Stimulated activated CD8-positive, alpha-beta memory T cell treated with anti-CD3 and anti-CD28 coated beads, Interleukin-12 subunit alpha, Interleukin-12 subunit beta, amount 100 ng/mL, for 1 hour (primary cell): ENCODE measurements at places on chromosomes 3 and 15.

DNA sequence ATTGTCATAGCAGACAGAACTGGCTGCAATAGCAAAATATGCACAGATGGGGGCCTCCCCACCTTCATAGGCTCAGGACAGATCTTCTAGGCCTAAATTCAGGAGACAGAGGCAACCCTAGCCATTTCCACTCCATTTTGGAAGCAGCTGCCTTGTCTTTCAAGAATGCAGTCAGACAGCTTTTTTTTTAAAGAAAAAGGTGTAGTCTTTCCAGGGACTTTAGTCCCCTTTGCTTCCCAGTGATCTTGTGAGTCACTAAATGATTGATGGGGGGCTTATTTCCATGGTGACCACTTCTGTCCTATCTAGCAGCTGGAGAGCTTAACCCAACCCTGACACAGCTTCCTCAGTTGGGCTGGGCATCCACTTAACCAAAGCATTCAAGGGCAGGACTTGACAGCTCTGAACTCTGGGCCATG is 165.9 kb downstream of the TPRG1 start:
- DNase-seq = no peak

- DNase-seq = no peak
Observed at GRCh38 chr15:62941699-62942098, 100.8 kb upstream of the TPM1 start.

- DNase-seq = peak; percentile 1
Observed at GRCh38 chr3:130539005-130539404, 22.0 kb downstream of the COL6A6 start.

DNA sequence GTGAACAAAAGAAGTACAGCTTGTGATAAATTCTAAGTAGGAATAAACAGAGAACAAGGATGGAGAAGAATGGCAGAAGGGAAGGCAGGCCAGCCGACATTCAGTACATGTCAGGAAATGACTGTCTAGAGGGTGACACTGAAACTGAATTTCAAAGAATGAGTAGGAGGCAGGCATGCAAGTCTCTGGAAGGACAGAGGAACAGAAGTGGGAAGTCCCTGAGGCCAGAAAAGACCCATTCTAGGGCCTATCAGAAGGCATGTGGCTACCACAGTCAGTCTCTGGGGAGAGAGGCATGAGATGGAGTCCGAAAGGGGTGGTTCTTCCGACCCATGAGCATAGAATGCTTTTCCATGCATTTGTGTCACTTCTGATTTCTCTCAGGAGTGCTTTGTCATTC is 243.5 kb upstream of the UBE2E2 start:
- no peak for DNase-seq

- DNase-seq = no peak
Observed at GRCh38 chr3:178507507-178508442, 28.5 kb upstream of the KCNMB2 start.

DNA sequence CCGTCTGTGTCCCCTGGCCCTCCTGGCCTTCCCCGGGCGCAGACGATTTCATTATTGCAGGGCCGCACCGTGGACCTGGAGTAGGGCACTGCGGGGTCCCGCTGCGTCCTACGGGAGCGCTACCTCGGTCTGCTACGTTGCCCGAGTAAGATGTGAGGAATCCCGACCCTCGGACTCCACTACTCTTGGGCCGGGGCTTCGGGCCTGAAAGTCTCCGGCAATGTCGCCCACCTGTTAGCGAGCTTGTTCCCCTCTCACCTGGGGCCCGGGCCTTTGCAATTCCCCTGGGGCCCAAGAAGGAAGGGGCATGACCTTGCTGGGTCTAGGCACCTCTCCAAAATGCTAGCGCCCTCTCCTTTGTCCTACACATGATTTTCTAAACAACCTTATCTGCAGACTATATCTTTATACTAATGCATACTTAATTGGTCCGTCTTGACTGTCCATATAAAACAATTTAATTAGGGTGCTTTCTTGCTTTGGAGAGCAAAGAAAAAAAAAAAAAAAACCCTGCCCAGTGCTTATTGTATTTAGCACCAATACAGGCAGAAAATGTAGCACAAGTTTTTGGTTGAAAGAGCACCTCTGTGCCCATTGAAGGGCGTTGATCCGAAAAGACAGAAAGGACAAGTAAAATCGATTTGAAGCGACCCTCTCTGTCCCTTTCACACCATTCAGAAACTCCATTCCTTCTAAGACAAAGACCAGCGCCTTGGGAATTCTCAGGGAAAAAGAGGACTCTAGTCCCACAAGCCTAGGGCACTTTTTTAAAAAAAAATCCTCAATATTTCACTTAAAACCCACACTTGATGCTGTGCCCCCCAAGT is 7.0 kb upstream of the NR2F2 start:
- DNase-seq = no peak

DNA sequence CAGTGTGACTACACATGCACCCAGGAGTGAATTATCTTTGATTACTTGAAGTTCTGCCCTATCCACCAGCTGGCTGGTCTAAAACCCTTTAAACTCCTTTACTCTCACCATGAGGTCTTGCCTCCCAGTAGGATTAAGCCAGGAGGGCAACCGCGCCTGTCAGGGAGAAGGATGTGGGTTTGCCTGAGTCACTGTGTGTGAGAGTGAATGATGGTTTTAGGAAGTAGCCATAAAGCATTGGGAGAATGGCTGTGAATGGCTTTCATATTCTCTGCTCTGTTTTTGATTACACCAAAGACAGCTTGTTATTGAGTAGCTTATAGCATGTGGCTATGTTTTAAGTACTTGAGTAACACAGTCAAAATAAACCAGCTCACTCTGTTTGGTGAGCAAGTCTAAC is 637.7 kb upstream of the TBL1XR1 start:
- DNase-seq = no peak

DNA sequence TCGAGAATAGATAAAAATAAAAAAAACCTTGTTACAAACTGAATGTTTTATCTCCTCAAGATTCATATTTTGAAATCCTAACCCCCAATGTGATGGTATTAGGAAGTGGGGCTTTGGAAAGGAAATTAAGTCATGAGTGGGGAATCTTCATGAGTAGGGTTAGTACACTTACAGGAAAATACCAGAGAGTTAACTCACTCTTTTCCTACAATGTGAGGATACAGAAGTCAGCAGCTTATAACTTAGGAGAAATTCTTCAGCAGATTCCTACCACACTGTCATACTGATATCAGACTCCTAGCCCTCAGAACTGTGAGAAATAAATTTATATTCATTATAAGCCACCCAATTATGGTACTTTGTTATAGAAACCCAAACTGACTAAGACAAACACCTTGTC is 453.1 kb downstream of the GBE1 start:
- no peak for DNase-seq
